ENCODE measurements at places on chromosomes 5 and 9.

DNA sequence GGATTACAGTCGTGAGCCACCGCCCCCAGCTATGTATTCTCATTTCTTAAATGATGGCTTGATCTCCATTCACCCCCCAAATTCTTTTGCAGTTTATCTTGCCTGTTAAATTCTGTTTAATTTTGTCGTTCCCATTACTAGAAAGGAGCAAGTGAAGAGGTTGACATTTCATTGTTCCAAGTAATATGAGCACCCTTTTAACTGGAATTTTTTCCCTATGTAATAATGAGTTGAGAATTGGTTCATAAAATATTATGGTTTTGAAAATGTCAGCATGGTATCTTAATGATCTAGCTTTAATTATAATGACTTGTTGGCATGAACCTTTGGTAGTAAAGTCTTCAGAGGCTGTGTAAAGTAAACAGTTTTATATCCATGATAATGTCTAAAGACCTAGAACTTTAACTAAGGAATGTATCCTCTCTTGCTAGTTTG is 37.4 kb downstream of the F2RL2 start:
- DNase-seq = no peak

DNA sequence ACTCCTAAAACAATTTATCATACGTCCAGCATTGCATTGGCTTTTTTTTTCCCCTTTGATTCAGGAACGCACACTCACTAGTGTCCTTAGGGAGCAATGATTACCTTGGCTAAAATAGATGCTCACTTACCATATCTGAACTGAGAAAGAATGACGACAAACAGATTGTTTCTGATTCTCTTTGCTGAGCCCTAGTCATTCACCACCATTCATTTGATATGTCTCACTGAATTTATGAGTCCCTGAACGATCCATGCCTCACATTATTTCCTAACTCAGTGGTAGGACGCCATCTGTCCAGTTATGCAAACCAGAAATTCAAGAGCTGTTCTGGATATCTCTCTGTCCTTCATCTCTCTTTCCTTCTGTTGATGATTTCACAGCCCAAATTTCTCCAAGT is 39.3 kb upstream of the DAB2 start:
- DNase-seq = peak; percentile 75

DNA sequence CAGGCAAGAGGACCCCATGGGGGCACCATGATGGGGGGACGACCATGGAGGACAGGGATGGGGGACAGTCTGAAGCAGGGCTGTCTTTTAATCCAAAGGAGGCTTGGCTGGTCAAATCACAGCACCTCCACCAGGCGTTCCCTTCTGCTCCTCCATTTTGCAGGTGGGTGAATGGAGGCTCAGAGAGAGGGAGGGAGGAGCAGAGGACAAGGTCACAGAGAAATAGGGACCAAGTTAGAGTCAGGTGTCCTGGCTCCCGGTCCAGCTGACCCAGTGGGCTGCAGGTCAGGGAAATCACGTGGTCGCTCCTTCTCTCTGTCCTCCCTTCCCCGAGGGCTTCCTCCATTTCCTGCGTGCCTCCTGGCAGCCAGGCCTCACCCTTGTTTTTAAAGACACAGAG is 156.4 kb upstream of the SMIM23 start:
- no peak for DNase-seq

DNA sequence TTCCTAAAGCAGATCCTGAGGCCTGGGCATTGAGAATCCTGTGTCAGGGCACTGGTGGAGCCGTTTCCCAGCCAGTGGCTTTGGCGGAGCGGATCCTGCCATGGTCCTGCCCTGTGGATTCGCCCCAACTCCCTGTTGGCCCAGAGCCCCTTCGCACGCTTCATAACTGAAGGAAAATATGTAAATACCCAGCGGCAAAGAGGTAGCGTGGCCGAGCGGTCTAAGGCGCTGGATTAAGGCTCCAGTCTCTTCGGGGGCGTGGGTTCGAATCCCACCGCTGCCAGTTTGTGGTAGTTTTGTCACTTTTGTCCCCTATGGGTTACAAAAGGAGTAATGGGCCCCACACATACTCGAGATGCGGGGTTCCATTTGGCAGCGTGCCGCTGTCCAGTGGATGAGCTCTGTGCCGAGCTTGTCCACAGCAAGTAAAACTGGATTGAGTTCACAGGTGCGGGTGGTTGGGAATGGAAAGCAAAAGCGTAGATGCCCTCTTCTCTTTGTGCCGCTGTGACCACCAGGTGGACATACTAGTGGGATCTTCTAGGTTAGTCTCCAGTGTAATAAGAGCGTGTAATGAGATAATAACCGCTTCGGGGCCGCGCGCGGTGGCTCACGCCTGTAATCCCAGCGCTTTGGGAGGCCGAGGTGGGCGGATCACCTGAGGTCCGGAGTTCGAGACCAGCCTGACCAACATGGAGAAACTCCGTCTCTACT is 17.3 kb downstream of the TRIM7 start:
- DNase-seq = peak; percentile 81

- no peak for DNase-seq
Observed at GRCh38 chr5:151148583-151148982, 9.0 kb downstream of the ANXA6 start.

- no peak for DNase-seq
Observed at GRCh38 chr9:131274674-131275331, 1.5 kb downstream of the FAM78A start.
